ENCODE measurements at places on chromosomes 11 and 22.
A peak's percentile ranks its signal among the peaks of the same experiment; 100 is the strongest.

- DNase-seq = no peak
Observed at GRCh38 chr11:17073370-17074027, 4.0 kb downstream of the RPS13 start.

DNA sequence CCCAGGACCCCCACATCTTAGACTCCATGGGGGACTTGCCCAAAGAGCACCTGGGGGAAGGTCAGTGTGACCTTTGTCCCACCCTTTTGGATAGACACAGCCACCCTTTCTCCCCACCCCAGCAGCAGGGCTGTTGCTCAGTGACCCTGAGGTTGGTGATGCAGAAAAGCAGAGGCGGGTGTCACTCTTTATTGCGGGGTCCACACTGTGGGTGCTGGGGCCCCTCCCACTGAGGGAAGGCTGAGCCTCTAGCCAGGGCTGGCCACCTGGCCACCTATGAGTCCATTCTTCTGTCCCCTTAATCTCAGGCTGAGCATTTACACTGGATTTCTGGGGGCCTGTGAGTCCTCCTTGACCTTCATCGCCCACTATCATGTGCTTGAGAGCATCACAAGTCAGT lies 7.4 kb downstream of the LRRC75B start:
- no peak for DNase-seq

- DNase-seq = no peak
Observed at GRCh38 chr11:63765688-63766241, 2.8 kb downstream of the ZFTA start.

GRCh38 chr11:42913731-42914130 lies 398.1 kb upstream of the API5 start:
- no peak for DNase-seq

DNA sequence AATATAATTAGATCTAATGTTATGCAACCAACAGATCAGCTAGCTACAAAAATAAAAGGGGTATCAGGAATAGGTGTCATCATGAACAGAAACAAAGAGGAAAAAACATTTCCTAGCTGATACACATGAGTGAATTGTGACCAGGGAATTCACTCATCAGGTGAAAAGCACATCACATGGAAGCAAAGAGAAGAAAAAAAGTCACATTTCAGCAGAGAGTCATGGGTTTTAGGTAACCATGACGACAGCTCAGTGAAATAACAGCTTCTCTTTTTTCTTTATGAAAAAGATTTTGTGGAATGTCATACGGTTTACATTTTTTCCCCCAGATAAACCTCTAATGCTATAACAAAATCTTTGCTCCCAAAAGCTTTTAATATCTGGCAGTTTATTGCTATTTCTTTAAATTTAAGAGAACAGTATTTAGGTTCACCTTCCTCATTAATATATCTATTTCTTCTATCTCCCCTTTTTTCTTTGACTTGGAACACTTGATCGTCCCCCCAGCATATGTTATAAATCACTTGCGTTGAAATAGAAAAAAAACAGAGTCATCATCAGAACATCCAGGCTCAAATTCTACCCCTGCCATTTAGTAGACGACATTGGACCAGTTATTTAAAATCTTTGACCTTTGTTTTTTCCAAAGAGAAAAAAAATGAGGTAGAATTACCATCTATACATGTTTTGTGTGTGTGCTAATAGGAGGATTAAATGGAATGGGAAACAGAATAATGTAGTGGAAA lies 5.3 kb downstream of the TYR start:
- no peak for DNase-seq

DNA sequence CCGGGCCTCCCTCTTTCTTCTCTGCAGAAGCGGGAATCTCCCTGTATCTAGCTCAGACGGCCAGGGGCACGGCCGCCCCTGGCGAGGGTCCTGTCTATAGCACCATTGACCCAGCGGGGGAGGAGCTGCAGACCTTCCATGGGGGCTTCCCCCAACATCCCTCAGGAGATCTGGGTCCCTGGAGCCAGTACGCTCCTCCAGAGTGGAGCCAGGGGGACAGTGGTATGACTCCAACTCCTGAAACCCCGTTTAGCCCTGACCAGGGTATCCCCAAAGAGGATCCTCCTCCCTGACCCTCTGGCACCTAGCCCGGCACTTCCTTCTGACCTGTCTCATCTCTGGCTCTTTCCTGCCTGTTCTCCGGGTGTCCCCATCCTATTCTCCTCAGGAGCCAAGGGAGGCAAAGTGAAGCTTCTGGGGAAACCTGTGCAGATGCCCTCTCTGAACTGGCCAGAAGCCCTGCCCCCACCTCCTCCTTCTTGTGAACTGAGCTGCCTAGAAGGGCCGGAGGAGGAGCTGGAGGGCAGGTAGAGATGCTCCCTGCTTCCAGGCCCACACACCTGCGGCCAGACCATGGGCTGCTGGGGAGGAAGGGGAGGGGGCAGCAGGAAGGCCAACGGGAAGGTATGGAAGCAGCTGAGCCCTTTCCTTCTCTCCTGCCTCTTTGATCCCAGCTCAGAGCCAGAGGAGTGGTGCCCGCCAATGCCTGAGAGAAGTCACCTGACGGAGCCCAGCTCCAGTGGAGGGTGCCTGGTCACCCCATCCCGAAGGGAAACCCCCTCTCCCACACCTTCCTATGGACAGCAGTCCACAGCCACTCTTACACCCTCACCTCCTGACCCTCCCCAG lies 12.9 kb downstream of the ROBO3 start:
- DNase-seq = peak; percentile 63

- DNase-seq = no peak
Observed at GRCh38 chr11:2304506-2305139, 2.8 kb downstream of the TSPAN32 start.

- no peak for DNase-seq
Observed at GRCh38 chr11:20739577-20739976, 70.2 kb downstream of the NELL1 start.

DNA sequence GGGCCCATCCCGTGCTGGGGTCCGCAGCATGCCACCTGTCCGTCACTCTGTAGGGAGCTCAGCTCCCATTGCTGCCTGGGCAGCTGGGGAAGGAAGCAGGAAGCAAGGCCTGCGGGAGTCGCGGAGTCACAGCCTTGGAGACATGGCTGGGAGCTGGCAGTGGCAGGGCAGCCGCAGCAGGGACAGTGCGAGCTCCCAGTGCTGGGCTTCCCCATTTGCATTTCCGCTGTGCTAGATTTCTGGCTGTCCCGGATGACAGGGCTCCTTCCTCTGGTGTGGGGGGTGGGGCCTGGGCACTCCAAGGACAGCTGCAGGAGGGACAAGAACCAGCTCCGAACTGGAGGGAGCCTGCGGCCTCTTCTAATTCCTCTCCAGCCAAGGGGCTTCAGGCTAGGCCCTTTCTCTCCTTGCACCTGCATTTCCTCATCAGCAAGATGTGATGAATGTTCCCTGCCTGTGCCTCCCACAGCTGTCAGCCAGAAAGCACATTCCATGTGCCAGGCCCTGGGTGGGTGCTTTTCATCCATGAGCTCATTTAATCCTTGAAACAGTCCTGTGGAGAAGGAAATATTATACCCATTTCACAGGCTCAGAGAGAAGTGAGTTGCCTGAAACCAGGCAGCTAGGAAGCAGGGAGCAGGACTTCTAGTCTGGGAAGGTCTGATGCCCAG lies 48.0 kb downstream of the MYO7A start:
- DNase-seq = peak; percentile 21

DNA sequence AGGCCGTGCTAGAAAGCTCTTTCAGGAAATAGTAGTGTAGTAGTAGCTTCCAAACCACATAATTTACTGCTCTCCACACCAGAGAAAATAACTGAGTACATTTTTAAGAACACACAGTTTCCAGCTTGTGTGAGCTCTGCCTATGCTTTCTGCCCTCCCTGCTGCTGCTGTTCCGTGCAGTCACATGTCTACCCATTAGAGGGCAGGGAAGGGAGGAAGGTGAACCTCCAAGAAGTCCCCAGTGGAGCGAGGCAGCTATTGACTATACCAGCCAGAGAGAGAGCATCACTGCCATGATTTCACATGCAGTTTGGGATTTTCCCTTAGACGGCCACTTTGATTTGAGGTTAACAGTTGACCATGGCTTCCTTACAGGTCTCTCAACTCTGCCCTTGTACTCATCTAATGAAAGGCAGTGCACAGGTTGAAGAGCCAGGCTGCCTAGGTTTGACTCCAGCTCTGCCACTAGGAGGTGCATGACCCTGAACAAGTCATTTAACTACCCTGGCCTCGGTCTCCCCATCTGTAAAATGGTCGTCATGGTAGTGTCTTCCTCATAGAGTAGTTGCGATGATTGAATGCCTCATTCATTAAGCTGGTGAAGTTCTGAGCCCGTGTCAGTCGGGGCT lies 19.7 kb upstream of the CTTN start:
- DNase-seq = no peak

- DNase-seq = no peak
Observed at GRCh38 chr22:45572444-45572843, 69.8 kb downstream of the FBLN1 start.

DNA sequence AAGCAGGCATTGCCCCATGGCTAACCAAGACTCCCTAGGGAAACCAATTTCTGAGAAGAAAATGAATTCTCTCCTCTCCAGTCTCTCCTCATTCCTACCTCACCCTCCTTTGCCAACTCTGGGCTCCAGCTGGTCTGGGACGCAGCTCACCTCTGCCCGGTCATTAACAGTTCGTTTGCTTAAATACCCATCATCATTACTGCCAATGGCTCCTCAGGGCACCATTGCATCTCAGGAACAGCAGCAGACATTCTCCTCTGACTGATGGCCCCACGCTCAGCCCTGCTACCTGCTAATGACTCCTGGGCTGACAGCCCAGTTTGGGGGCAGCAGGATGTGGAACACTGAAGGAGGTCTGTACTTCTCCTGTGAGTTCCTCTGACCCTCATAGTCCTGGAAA lies 462.0 kb downstream of the INSC start:
- DNase-seq = no peak

DNA sequence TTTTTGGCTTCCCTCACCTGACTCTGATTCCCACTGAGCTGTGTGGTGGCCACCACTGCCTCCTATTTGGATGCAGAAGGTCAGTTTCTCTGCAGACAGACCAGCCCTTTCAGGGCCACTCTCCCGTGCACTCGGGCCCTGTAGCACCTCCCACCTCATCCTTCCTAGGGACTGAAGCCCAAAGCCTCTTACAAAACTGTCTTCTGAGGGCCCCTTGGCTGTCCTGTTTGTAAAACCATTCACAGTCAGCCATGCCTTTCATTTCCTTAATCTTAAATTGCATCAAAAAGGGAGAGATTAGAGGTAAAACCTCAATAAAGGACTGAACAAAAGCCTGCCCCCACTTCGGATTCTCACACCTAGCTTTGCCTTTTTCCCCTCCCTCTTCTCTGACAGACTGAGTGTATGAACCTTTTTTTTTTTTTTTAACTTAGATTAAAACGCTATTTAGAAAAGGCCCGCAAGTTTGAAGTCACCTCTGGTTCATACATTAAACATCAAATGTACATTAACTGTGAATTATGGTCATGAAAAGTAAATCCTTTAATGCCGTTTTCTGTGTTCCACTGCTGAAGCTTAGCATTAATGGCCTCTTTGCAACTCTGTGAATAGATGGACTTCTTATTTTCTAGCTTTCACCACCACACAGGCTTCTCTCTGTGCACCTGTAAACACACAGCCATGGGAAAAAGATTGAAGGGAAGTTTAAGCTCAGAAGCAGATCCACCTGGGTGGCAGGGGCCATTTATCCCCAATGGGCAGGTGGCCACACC lies 247.2 kb upstream of the CADM1 start:
- DNase-seq = no peak

GRCh38 chr11:123166071-123166559 lies 28.9 kb downstream of the CLMP start:
- no peak for DNase-seq

GRCh38 chr22:46780453-46780852 lies 18.0 kb downstream of the TBC1D22A start:
- DNase-seq = no peak

DNA sequence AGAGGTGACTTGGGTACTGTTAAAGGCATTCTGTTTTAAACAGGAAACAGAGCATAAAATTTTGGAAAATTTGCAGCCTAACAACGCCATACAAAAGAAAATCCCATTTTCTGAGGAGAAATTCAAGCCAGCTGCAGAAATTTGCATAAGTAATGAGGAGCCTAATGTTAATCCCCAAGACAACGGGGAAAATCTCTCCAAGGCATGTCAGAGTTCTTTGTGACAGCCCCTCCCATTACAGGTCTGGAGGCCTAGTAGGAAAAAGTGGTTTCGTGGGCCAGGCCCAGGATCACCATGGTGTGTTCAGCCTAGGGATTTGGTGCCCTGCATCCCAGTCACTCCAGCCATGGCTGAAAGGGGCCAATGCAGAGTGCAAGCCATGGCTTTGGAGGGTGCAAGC lies 1333.1 kb upstream of the TENM4 start:
- DNase-seq = no peak

DNA sequence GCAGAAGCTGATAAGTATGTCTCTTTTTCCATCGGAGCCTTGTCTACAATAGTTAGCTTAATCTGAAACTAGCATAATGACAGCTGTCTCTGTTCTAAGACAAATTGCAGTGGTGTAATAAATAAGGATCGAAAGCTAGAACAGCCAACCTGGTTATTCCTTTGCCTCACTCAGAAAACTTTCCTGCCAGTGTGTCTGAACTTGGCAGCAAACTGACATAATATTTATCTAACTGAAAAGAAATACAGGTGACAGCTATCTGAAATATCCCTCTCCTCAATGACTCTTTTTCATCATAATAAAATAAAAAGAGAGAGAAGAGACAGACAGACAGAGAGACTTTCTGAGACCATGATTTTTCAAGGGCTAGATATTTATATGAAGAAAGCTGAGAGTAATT lies 642.5 kb downstream of the LRRC4C start:
- no peak for DNase-seq

DNA sequence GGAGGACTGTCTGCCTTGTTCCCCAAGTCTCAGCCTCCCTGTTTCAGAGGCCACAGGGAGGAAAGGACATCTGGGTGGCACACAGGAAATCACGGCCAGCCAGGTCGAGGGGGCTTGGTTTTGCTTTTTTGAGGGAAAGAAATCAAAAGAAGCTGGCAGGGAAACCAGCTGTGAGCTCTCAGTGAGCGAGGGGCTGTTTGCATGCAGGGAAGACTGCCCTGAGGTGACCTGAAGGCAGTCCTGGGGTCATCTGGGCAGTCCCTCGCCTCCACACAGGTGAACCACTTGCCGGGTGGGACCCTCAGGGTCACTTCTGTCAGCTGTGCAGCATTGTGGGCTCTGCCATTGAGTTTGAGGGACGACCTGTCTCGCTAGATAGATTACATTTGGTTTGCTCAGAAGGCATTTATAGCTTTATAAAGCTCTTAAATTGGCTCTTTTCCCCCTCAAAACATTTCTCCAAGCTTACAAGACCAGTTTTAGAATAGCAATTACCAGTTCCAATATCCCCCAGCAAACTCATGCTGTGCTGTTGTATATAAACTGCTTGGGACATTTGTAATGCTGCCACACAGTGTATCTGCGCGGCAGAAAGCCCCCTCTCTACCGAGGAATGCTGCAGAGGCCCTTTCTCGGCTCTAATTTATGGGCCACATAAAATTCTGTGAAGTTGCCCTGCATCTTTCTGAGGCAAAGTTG lies 28.3 kb downstream of the PKNOX2 start:
- DNase-seq = no peak

GRCh38 chr11:36339888-36340287 lies 43.8 kb downstream of the PRR5L start:
- no peak for DNase-seq

- DNase-seq = no peak
Observed at GRCh38 chr22:27866135-27867084, 52.6 kb downstream of the PITPNB start.

GRCh38 chr11:18802381-18803257 lies 11.0 kb upstream of the PTPN5 start:
- DNase-seq = no peak
